Aorta (tissue), 5 donors: ENCODE measurements at places on chromosomes 3 and 15. TPM values are rescaled to one million over a fixed set of nuclear protein-coding genes. Genes with fewer than 3 reads are reported as not detected.
A peak's percentile ranks its signal among the peaks of the same experiment; 100 is the strongest.

DNA sequence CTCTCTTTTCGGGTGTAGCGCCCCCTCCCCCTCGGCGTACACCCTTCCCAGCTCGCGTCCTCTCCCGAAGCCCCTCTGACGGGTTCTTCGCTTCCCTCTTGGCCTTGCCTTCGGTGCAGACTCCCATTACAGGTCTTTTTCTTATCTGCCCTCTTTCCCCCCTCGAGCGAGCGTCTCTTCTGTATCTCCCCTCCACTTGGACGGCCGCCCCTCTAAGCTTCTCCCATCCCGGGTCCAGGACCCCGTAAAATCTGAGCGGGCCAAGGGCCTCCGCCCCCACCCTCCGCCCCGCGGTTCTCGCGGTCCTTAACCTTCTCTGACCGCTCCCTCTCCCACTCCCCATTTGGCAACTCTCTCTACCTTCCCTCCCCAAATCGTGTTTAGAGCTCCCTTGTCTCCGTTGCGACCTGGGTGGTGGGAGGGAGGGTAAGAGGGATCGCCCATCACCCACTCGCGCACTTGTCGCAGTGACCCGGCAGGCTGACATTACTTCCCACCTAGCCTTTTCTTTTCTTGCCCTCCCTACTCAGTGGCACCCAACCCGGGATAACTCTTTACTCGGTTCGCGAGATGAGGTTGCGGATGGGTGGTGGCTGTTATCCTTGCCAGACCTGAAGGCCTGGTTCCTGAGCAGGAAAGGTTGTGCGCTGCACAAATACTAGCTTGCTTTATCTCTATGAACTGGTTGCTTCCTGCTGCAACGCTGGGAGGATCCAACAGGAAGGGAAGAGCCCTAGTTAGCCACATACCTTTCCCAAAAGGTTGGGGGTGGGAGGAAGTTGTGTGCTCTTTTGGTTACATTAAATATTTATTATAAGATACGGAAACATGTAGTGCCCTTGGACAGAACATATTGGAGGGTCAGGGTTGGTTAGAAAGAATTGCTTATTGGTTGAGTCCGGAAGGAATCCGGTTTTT, 922 bp downstream of the RAB11A start:
- peak; percentile 75 for DNase-seq

- peak; percentile 5 for DNase-seq
These were observed 50.0 kb upstream of the VPS8 start for GRCh38 chr3:184761976-184762375.

- no peak for DNase-seq
These were observed 171.4 kb downstream of the GREM1 start for GRCh38 chr15:32889214-32889613.

DNA sequence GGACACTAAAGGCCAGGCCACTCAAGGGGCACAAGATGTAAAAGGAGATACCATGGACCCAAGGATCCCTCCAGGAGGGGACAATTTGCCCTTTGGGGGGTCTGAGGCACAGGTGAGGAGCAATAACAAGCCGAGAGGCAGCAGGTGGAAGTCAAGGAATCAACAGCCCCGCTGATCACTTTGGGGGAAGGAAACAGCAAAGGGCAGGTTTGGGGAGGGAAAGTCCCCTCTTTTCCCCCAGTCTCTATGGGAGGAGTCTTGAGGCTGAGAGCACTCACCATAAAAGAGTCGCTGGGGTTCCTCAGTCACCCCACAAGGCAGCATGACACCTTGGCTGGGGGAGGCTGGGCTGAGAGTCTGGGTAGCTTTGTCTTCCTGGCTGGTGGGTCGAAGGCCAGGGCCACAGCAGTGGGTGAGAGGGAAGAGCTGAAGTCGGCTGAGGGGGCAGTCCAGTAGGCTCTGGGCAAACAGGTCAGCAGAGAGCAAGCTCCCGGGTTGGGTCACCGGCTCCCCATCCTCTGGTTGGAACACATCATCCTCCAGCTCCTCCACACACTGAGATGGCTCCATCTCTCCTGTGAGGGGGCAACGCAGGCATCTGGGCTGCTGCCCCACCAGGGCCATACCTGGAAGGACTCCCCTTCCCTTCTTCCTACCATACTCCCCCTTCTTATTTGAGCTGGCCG, 3.0 kb downstream of the BMF start:
- DNase-seq = no peak

- no peak for DNase-seq
These were observed 64.1 kb downstream of the CADPS start for GRCh38 chr3:62811119-62811518.

DNA sequence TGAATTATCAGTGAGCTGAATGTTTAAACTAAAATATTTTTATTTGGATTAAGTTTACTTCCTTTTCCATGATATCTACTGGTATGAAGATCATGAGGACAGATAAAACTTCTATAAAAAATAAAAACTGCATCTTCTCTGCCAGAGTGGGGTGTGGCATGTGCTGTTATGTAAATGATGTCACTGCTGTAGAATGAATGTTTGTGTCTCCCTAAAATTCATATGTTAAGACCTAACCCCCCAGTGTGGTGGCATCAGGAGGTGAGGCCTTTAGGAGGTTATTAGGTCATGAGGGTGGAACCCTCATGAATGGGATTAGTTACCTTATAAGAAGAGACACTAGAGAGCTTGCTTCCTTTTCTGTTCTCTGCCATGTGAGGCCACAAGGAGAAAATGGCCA, 178.7 kb upstream of the DPH6 start:
- no peak for DNase-seq

DNA sequence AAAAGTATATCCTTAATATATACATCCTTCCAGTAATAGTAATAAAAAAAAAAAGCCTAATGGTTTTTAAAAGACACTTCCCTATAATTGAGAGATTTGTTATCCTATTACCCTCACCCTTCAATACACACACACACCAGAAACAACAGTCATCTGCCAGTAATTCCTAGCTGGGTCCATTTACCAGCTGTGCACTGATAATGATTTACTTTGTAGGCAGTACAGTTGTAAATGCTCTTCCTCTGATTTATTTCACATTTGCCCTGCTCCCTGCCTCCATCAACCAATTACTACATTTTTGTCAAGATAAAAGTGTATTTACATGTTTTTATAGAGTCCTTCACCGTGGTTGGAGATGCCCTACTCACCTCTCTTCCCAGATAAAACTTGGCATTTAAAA, 12.4 kb downstream of the TPM1 start:
- DNase-seq = no peak

GRCh38 chr3:89570465-89570864, 463.0 kb downstream of the EPHA3 start:
- no peak for DNase-seq

GRCh38 chr15:58686286-58686685, 63.2 kb downstream of the ADAM10 start:
- DNase-seq = no peak

DNA sequence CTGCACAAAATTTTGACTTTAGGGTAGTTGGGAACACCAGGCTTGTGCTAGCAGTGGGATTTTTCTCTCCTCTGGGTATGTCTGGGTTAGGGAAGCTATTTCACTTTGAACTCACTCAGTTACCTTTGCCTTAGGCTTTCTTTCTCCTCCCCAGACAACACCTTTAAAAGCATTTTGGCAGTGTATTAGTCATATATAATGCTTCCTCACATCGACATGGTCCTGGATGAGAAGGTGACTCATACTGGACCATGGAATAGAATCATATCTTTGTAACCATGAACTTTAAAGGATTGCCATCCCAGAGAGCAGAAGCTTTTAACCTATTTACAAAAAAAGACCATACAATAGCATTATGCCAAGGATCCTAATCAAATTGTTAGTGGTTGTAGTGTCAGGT, 2.7 kb downstream of the RYR3 start:
- DNase-seq = no peak

GRCh38 chr3:81823882-81824395, 62.5 kb upstream of the GBE1 start:
- no peak for DNase-seq

DNA sequence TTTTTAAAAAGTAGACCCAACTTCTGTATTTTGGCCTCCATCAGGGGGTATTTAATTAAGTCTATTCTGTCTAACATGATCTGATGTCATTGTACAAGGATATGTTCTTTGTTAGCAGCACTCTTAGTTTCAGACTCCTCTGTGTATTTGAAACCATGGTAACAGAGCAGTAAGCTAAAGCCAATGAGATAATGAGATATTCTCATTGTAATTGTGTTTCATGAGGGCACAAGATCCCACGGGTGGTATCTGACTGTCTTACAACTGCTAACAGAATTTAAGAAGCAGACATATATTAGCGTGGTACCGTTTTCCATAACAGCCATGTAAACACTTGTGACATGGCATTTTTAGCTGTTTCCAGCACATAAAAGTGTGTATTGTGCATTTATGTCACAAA, 251.2 kb upstream of the VEPH1 start:
- no peak for DNase-seq

- no peak for DNase-seq
These were observed 10.9 kb downstream of the CA12 start for GRCh38 chr15:63370764-63371163.

DNA sequence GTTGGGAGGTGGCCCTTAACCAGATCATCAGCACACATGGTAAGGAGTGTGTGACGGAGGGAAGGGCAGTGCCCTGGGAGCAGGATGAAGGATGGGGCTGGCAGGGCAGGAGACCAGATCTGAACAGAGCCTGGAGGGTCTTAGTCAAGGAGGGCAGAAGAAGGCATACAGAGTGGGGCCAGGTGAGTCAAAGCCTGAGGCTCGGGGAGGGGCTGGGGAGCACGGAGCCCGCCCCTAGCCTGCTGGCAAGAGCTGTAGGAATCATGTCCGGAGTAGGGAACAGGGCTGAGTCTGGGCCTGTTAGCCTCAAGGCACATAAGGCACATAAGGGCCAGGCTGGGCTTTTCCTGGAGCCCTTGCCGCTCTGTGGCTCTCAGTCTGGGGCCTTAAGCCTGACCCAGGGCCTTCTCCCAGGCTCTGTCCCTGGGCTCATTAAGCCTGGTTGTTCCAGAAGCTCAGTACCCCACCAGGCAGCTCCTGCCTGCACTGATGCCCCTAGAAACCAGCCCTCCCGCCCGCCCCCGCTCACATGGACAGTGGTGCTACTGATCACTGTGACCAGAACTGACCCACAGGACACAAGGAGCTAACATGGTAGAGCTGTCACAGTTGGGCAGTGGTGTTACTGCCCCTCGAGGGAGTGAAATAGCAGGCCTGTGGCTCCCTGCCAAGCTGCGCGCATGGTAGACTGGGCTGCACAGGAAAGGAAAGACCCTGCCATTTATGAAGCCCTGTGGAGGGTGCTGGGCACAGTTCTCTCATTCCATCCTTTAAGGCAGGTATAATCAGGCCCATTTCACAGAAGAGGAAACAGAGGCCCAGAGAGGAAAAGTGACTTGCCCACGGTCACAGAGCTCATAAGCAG, 14.6 kb downstream of the ISG20 start:
- no peak for DNase-seq

DNA sequence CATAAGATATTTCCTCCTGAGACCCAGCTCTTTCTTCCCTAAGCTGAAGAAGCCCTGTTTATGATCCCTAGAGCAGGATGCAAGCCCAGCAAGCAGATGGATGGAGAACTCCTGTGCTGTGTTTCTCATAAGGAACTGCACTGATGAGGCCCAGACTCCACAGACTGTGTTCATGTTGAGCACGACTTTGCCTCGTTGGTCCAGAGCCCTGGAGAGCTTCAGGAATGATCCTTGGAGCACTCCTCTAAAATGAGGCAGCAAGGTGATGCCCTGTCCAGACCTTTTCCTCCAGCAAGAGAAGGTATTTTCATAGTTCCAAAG, 83.8 kb downstream of the MYLK start:
- no peak for DNase-seq

- peak; percentile 67 for DNase-seq
These were observed 677.4 kb downstream of the SQOR start for GRCh38 chr15:46312133-46312740.

DNA sequence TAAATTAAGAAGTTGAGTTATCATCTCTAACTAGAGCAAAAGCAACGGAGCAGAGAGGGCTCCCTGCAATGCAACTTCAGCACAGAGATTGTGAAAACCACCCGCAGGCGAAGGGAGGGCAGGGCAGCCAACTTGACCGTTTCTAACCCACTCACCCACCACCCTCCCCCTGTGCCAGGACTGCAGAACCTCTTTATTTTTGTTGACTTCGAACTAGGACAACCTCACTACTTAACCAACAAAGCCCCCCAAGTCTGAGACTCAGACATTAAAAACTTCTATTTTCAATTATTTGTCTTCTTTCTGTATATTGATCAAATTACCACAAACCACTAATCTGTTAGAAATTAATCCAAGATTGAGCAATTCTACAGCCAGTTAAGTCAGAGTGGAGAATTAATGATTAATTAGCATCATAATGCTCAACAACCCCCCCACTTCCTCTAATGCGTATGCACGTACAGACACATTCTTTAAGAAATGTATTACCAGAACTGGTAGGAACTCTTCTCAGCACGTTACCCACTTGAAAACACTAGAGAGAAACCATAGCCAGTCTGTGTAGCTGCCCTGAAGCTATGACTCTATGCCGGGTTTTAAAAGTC, 2.0 kb downstream of the MGLL start:
- DNase-seq = no peak

DNA sequence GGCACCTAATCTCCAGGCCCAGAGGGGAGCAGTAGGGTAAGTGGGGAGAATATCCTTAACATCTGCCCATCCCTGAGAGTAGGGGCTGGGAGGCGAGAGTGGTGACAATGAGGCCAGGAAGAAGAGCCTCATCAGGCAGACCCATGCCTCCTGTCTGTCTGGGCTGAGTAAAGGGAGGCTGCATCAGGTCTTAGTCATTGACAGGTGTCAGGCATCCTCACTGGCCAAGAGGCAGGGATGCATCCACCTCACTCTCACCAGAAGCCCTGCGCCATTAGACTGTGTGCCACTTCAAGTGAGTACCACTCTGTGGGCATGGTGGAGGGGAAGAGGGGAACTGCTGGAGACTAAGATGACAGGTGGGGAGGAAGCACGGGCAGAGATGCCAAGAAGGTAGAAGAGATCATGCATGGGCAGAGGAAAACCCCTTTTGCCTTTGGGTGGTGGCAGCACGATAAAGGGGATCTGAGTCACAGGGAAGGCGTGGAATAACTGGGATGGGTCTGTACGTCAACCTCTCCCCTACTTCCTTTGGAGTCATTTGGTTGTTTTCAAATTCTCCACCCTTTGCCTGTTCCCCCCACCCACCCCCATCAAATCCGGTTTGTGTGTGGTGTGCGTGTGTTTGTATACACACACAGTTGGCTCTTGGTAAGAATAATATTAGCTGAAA, 14.1 kb downstream of the ANAPC13 start:
- DNase-seq = no peak

- no peak for DNase-seq
These were observed 194.2 kb downstream of the PLCL2 start for GRCh38 chr3:17078926-17079465.

- DNase-seq = no peak
These were observed 193.4 kb downstream of the ZNF621 start for GRCh38 chr3:40718209-40718608.

POTEB gene
- total RNA-seq = not detected

SPATA12 gene
- total RNA-seq = not detected

GCNT3 gene
- total RNA-seq = not detected

CPNE9 gene
- not detected for total RNA-seq

SLC22A14 gene
- 0.42 TPM for total RNA-seq

ZDHHC19 gene
- 0.72 TPM for total RNA-seq

TUSC7 gene
- not detected for total RNA-seq

ADAMTSL3 gene
- 74.5 TPM for total RNA-seq

LZTFL1 gene
- total RNA-seq = 16.3 TPM

RAF1 gene
- 117 TPM for total RNA-seq
